Sigmoid colon (tissue), 7 donors: ENCODE measurements at places on chromosomes 5 and 9.

GRCh38 chr9:112063151-112063550 lies 111.9 kb downstream of the SUSD1 start:
- no peak for DNase-seq

DNA sequence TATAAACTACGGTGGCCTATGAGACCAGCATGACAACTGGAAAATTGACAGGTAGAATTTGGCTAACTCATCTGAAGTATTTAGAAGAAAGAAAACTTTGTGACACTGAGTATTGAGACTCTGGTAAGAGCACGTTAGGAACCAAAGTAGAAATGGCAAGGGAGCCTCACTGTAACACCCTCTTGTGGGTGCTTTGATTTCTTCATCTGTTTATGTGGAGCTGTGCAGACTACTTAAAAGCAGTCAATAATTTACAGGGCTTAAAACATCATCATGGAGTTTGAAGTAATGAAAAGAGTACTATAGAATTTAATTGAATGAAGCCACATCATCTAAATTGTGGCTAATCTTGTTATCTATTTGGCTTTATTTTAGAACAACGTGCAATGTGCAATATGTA lies 414.2 kb downstream of the CCDC171 start:
- DNase-seq, result no peak

DNA sequence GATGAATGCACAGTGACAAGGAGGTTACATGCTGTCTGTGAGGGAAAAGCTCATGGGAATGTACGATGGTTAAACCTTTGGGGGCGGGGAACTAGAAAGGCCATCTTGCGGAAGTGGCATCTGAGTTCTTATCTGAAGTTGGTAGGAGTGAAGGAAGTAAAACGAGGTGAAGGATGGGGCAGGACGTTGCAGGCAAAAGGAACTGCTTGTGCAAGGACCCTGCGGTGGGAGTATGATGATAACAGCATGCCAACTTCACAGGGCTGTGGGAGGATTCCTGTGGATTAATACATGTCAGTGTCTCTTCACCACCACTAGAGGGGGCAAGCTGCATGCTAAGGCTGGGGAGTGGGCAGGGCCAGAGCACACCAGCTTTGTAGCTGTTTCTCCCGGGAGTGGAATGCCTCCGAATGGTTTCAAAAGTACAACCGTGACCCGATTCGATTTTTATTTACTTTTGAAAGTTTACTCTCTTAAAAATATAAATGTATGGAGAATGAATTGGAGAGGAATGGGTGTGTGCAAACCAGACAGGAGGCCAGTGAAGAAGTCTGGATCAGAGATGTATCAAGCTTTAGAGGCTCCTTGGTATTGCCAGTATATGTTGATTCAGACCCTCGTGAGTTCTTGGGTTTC lies 62.5 kb downstream of the CYFIP2 start:
- DNase-seq, result peak; percentile 84

DNA sequence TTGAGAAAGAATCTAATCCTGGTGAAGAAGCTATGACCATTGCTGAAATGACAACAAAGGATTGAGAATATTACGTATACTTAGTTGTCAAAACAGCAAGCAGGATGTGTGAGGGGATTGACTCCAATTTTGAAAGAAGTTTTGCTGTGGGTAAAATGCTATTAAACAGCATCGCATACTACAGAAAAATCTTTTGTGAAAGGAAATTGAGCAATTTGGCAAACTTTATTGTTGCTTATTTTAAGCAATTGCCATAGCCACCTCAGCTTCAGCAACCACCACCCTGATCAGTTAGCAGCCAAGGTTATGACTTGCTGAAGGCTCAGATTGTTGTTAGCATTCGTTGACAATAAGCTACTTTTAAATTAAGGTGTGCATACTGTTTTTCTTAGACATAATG lies 22.5 kb upstream of the ARL14EPL start:
- DNase-seq, result no peak

GRCh38 chr9:111316796-111317195 lies 13.2 kb downstream of the OR2K2 start:
- DNase-seq, result no peak
